ENCODE measurements at places on chromosomes 2 and 18.

DNA sequence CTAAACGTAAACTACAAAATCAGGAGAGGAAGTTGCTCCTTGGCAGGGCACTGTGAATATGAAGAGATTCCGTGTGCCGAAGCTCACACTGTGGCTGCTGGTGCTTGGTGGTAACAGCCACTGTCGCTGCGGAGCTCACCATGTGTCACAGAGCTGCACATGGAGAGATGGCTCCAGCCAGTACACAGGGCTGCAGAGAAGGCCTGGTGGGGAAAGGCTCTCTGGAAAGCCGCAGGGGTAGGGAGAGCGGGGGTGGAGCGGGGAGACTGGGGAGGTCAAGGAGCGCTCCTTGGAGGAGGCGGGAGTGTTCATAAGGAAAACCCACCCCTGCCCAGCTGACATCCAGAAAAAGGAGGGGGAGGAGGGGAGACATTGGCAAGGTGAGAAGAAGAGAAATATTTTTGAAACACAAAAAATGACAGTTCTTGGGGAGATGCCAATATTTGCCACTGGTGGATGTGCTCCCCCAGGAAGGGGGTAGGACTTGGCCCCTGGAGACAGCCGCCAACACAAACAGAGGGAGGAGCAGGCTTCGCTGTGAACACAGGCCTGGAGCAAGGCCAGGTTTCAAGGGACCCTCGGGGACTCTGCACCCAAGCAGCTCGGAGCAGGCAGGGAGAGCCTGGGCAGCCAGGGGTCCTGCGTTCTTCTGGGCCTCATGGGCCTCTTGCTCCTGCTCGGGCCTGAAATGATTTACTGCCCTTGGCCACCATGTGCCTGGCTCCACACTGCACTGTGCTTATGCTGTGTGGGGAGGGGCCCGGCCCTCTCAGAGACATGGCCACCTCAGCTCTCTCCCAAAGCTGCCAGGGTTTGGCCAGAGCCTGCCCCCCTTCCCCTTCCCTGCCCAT lies 102.6 kb upstream of the GLI2 start:
- DNase-seq: no peak

DNA sequence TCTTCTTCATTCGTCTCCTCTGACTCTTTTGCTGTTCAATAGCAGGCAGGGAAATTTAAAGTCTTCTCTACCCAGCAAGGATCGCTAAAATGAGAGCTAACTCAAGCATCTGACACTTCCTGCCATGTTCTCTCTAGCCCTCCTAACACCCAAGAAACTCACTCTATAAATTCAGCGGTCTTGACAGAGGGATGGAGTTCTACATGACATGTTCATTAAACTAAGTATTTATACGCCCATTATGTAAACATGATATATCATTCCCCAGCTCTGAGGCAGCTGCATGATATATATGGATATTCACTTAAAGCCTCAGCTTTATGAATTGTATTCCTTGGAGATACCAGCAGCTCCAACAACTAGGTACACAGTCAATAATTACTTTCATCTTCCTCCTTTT lies 231.0 kb downstream of the METTL4 start:
- no peak for DNase-seq

GRCh38 chr2:230739961-230740360 lies 27.3 kb downstream of the CAB39 start:
- DNase-seq: no peak

GRCh38 chr2:101012706-101013181 lies 10.7 kb downstream of the RPL31 start:
- DNase-seq: no peak

- no peak for DNase-seq
Observed at GRCh38 chr2:200159357-200159707, 147.2 kb upstream of the SPATS2L start.

DNA sequence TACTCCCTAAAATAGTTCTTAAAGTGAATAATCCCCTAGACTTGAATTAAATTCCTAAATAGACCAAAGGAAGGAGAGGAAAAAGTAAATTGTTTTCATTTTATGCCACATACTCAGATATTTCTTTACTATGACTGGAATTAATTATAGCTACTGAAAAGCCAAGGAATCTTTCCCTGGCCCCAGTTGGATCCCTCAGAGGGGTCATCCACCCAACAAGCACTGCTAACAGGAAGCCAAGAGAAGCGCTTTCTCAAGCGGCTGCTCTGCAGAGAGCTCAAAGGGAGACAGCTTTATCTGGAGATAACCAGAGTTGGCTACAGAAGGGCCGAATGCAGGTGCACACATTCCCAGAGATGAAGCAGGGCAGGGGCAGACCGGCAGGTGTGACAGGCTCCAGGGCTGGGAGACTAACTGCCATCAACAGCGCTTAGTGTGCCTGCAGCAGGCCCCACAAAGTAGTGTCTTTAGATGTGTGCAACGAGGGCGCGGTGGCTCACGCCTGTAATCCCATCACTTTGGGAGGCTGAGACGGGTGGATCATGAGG lies 51.1 kb downstream of the POLR1A start:
- DNase-seq: no peak

DNA sequence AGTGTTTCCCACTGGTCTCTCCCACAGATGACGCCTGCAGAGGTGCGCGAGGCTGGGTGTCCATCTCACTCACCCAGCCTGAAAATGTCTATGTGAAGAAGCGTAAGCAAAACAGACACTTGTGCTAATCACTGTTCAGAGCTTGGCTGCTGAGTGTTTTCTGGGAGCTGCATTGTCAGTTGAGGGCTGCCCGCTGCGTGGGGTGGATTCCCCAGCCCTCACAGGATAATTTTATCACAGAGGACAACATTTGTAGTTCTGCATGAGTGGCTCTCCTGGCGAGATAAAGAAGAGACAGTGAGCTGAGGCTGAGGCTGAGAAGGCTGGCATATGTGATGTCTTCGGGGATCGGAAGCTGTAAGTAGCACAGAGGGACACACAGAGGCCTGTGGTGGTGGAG lies 16.2 kb upstream of the CAPN13 start:
- no peak for DNase-seq

- no peak for DNase-seq
Observed at GRCh38 chr2:207993151-207993763, 32.1 kb downstream of the PLEKHM3 start.

DNA sequence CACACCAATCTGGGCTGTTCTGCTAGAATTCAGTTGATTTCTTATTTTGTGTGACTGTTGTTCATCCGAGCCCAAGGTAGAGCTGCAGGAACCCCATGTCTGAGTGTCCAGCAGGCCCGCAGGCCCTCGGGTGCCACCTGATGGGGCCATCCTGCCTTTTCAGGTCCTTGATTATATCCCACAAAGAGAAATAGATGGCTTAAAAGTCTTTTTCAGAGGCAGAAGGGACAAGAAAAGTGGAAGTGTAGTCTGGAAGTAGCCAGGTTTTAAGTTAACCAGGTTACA lies 52.2 kb downstream of the AGAP1 start:
- DNase-seq: no peak

- no peak for DNase-seq
Observed at GRCh38 chr18:27249933-27250332, 64.8 kb upstream of the CHST9 start.

GRCh38 chr18:37307181-37307580 lies 258.4 kb downstream of the CELF4 start:
- DNase-seq: no peak

DNA sequence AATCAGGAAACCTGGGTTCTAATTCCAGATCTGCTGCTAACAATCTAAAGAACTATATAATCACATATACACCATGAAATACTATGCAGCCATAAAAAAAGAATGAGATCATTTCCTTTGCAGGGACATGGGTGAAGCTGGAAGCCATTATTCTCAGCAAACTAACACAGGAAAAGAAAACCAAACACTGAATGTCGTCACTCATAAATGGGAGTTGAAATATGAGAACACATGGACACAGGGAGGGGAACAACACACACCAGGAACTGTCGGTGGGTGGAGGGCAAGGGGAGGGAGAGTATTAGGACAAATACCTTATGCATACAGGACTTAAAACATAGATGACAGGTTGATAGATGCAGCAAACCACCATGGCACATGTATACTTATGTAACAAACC lies 33.2 kb downstream of the CDH2 start:
- DNase-seq: no peak

DNA sequence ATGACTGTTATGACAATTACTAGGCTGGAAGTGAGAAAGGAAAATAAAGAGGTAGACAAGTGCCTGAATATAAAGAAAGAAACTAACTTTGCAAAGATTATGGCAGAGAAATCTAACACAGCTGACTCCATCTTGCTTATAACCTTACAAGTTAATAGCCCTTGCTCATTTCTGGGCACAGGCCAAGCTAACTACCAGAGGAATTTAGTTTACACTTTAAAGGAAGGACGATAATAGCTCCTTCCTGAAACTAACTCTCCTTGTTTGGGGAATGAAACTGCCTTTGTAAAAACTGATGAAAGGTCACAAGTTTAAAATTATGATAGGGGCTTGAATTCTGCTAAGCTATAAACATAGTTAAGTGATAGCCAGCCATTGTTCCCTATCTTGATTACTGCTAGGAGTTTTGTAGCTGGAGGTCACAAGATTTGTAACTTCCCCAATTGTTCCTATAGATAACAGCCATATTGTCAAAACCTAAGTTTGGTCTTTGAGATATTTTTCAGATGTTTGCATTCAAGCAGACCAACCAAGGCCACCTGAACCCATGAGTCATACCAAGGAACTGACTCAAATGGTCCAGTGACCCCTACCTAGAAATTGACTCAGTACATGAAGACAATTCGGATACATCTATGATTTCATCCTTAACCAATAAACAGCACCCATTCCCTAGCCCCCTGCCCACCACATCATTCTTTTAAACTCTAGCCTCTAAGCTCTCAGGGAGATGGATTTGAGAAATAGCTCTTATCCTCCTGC lies 209.2 kb upstream of the LRATD1 start:
- DNase-seq: no peak

Measured in stimulated activated CD8-positive, alpha-beta memory T cell treated with anti-CD3 and anti-CD28 coated beads, Interleukin-4, amount 100 ng/mL, for 1 hour (primary cell).